ENCODE measurements at places on chromosomes 3 and 15.
A peak's percentile ranks its signal among the peaks of the same experiment; 100 is the strongest.

- peak; percentile 72 for DNase-seq
Measured at GRCh38 chr3:57060089-57060821, at the start of gene SPATA12. SPATA12 (plus strand) TSS chr3:57060664; CDS start chr3:57073695, 13,031 bp downstream.

- DNase-seq = peak; percentile 52
Measured at GRCh38 chr15:51736751-51737521, 519 bp downstream of the LYSMD2 start.

- DNase-seq = no peak
Measured at GRCh38 chr15:44153352-44153751, 41.7 kb downstream of the FRMD5 start.

DNA sequence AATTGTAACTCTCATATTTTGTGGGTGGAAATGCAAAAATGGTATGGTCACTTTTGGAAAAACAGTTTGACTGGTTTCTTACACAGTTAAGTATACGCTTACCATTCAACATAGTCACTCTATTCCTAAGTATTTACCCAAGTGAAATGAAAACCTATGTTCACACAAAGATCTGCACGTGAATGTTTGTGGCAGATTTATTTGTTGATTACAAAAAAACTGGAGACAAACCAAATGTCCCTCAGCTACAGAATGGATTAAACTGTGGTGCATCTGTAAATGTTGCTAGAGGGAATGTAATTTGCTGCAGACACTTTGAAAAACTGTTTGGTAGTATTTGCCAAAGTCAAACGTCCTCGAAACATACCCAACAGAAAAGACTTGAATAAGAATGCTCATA lies 29.3 kb downstream of the ACKR2 start:
- no peak for DNase-seq

DNA sequence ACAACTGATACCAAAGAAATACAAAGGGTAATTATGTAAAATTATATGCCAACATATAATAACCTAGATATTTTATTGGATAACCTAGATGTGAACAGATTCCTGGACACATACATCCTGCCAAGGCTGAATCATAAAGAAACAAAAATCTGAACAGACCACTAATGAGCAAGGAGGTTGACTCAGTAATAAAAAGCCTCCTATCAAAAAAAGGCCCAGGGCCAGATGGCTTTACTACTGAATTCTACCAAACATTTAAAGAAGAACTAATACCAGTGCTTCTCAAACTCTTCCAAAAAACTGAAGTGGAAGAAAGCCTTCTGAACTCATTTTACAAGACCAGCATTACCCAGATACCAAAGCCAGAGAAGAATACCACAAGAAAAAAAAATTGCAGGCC lies 32.4 kb downstream of the THBS1 start:
- DNase-seq = no peak
